Kidney epithelial cell (primary cell): ENCODE measurements at places on chromosomes 11 and 22. TPM values are rescaled to one million over a fixed set of nuclear protein-coding genes. Genes with fewer than 3 reads are reported as not detected.

GRCh38 chr22:31950226-31950625 is 5.9 kb downstream of the YWHAH start:
- no peak for DNase-seq

- no peak for DNase-seq
Measured at GRCh38 chr22:48418831-48419230, 1408.8 kb downstream of the BRD1 start.

DNA sequence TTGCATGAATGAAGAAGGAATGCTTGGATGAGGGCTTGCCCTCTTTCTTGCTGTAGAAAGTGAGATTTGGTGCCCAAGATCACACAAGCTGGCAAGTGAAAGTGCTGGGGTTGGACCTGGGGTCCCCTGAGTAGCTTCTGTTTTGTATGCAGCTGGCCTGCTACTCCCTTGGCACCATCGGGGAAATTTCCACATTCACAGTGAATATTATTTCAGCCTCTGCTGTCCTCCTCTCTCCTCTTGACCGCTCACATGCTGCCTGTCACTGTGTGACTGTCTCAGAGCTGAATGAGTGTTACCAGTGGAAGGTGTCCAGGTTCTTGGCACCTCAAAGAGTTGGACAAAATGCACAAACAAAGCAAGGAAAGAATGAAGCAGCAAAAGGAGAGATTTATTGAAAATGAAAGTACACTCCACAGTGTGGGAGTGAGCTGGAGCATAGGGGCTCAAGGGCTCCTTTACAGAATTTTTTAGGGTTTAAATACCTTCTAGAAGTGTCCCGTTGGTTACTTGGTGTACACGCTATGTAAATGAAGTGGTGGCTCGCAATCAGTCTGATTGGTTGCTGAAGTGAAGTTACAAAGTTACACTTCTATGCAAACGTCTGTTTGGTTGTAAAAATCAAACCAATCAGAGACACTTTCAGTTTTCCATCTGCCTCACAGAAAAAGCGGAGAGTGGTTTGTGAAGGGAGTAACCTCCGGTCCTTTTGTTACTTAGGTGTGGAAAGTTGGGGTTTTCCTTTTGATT is 87.4 kb downstream of the DEPDC5 start:
- DNase-seq = no peak

GRCh38 chr11:61980783-61981541 is 13.5 kb upstream of the FTH1 start:
- DNase-seq = no peak

DNA sequence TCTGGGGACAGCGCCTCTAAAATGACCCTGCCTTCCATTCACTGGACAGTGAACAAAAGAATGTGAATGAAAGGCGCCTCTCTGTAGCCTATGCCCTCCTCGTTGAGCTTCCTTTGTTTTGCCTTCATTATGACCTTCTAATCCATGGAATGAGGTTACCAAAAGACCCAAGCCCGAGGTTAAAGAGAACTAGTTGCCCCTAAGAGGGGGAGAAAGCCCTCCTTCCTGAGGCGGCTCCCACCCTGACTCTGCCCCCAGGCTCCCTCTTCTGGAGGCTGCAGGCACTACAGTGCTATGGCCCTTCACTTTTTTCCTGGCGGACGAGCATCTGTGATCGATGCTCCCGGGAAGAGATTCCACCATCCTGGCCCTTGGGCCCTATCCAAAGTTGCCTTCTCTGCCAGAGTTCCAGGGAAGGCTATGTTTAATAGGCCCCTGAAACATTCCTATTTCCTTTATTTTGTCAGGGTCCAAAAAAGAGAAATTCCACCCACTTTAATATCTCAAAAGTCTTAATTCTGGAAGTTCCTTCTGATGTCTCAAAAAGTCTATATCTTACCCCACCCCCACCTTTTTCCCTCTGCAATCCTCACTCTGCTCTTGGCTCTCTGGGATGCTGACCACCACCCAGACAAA is 147.3 kb downstream of the FEZ1 start:
- DNase-seq = no peak

DNA sequence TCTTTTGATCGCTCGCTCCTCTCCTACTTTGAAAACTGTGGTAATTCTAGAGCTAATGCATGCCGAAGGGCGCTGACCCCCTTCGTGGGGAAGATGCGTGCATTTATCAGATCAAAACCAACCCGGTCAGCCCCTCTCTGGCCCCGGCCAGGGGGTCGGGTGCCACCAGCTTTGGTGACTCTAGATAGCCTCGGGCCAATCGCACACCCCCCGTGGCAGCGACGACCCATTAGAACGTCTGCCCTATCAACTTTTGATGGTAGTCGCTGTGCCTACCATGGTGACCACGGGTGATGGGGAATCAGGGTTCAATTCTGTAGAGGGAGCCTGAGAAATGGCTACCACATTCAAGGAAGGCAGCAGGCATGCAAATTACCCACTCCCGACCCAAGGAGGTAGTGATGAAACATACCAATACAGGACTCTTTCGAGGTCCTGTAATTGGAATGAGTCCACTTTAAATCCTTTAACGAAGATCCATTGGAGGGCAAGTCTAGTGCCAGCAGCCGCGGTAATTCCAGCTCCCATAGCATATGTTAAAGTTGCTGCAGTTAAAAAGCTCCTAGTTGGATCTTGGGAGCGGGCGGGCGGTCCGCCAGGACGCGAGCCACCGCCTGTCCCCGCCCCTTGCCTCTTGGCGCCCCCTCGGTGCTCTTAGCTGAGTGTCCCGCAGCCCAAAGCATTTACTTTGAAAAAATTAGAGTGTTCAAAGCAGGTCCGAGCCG is 3898.2 kb upstream of the OR11H1 start:
- no peak for DNase-seq

GRCh38 chr11:109847621-109848020 is 245.6 kb upstream of the ZC3H12C start:
- DNase-seq = no peak

DNA sequence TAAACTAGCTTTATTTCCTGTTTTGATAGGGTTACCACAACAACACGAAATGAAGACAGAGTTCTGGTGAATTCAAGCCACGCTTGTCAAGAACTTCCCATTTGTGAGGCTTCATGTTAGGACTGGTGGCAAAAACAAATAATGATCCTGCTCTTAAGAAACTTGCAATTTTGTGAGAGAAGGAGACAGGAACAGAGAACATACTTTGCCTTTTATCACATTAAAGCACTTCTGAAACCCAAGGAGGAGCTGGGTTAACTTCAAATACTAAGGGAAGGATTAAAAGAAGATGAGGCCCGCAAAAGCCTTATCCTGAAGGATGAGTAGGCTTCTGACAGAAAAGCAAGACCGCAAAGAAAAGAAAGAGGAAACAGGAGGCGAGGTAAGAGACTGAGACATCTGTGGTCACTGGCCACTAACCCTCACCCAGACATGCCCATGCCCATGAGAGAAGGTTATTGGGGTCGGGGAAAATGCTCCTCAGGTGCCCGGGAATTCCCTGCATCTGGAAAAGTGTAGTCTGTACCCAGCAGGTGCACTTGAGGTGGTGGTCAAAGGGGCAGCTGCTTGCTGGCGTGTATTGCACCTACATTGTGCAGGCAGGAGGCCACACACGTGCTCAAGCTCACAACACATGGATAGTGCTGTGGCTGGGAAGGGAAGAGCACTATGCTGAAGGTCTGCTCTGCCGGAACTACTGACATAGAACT is 50.5 kb downstream of the MAPK1 start:
- DNase-seq = peak; percentile 86

GRCh38 chr11:110935018-110935640 is 222.9 kb upstream of the ARHGAP20 start:
- DNase-seq = no peak

DNA sequence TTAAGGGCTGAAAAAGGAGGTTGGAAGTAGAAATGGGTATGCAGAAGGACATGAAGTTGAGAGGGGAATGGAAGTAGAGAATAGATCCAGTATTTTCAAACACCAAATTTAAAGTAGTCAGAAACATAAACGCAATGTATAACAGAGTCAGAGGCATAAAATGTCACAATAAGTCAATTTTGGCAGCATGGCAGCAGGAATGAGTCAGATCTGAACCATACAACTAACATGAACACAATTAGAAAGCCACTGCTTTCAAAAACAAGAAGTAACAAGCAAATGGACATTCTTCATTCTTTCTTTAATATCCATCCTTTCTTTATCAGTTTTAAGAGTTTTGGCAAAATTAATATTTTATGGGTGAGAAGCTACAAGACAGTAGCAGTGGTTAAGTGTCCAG is 2.5 kb downstream of the CHORDC1 start:
- no peak for DNase-seq

DNA sequence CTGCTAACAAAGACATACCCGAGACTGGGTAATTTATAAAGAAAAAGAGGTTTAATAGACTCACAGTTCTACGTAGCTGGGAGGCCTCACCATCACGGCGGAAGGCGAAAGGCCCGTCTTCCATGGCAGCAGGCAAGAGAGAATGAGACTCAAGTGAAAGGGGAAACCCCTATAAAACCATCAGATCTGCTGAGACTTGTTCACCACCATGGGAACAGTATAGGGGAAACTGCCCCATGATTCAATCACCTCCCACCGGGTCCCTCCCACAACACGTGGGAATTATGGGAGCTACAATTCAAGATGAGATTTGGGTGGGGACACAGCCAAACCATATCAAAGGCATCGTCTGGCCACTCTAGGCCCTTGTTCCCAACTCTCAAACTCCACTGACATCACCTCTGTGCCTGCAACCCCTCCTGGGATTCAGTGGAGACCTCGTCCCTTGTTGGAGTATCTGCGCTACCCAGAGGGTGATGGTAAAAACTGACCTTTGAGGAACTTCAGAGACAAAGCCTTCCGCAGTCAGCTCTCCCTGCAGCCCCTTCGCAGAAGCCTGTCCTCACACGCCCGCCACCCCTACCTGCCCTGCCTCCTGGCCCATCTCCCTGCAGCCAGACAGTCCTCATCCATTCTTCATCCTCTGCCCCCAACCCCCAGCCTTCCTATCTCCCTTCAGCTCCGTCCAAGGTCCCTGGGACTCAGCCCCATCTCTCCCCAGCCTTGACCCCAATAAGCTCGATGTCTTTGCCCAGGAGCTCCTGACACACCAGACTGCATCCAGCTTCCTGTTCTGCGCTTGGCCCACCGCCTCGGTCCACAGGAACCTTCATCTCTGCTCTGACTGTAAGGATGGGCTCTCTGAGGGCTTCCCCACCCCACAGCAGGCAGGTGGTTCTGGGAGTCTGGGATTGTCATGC is 15.8 kb downstream of the CCND1 start:
- DNase-seq = no peak

- no peak for DNase-seq
Measured at GRCh38 chr11:18307461-18308139, 14.3 kb downstream of the HPS5 start.

DNA sequence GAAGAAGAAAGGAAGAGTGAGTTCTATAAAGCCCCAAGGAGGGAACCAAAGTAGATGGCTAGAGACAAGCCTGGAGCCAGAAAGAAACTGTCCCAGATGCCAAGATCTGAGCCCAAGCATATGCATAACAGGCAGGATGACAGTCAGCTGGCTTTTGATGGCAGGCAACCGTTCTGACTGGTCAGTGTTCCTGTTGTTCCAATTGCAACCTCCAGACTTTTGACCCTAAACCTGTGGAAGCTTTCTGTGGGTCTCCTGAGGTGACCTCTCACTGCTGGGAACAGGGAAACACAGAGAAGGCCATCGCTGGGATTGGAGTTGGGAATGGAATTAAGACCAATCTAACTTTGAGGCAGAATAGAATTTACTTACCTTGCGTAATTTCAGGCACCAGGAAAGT is 21.6 kb upstream of the NNMT start:
- no peak for DNase-seq

GRCh38 chr11:95557376-95557775 is 232.2 kb downstream of the FAM76B start:
- DNase-seq = no peak

DNA sequence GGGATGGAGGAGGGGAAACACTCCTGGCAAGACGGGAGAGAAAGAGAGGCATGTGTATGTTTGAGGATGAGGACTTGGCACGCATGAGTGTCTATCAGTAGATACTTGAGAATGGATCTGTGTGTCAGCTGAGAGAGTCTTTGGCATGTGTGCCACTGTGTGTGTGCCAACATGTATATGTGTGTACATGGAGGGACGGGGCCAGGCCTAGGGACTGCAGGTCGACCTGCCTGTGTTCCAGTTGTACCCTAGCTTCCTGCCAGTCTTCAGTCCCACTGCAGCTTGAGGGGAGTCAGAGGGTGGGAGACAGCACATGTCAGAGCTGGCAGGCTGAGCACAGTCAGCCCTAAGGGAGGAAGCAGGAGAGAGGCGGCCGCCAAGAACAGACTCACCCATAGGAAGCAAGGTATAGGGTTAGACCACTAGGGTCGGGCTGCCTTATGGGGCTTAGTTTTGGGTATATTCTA is 5.6 kb downstream of the CLCF1 start:
- DNase-seq = no peak

GRCh38 chr11:47917599-47918369 is 62.6 kb upstream of the PTPRJ start:
- peak; percentile 39 for DNase-seq

- DNase-seq = no peak
Measured at GRCh38 chr11:795634-796564, 2.2 kb downstream of the SLC25A22 start.

DNA sequence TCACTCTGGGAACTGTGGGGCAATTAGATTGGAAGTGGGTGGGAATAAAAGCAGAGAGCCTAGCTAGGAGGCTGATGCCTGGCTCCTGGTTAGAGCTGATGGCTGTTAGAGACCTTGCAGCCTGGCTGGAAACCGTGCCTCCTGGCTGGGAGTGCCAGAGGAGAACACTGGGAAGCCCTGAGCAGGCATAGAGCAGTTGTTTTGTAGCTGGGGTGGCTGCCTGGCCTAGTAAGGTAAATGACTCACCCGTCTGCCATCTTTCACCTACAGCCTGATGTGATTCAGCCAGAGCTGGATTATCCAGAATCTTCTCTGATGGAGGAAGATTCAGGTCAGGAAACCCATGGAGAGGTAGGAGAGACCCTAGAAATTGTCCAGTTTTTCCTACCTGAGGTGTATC is 6.1 kb downstream of the UQCR10 start:
- peak; percentile 44 for DNase-seq

DNA sequence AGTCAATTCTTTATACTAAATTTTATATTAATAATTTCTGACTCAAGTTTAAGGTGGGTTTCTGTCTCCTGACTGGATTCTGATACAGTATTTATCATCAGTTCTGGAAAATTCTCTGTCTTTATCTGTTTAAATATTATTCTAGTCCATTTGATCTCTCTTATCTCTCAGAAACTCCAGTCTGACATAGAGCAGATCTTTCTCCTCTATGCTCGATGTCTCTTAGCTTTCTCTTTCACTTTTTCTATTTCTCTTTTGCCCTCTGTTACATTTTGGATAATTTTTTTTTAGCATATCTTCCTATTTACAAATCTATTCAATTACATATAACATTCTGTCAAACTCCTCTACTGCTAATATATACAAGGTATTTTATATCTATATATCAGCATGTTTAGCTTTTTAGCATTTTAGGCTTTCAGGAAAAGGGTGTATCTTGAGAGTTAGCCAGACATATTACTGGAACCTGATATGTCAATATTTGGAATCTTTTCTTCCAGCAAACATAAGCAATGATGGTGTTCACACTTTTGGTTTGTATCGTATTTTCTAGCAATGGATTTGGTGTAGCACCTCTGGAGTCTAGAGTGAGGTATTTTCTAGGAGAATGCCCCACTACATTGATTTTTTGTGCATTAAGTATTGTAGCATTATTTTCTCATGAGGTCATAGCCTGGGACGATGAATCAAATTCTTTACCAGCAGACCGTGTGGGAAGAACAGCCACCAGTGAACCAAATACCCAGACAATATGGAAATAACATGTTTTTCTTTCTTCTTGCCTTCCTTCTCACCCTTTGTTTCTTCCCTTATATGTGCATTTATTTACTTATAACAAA is 4.1 kb upstream of the NNMT start:
- peak; percentile 84 for DNase-seq

Gene CXCR5
- under 0.01 and 0.14 TPM in 2 replicates for total RNA-seq

Gene PHF21A
- 11.8 and 12.0 TPM in 2 replicates for total RNA-seq

Gene CCDC116
- 0.38 TPM in 1 of 2 replicates, not detected in the other for total RNA-seq

Gene SCGB1C1
- not detected in 2 replicates for total RNA-seq

Gene PRR14L
- total RNA-seq = 22.0 and 23.6 TPM in 2 replicates

Gene C22orf42
- total RNA-seq = not detected in 2 replicates
